ENCODE measurements at places on chromosomes 3 and 15.

DNA sequence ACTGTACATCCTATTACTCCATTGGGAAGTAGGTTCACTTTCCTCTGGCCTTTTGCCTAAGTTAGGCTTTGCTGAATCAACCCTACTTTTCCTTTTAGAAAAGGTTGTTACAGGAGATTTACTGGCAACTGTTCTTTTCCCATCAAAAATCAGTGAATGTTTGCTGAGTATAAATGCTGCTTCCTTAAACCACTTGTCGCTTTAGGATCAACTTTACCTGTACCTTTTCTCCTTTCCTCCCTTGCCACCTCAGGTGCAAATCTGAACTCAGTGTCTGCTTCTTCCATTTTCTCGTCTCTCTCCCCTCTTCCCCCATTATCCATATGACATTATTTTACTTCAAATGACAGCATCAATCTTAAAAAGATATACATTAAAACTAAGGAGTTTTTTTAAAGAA, 69.5 kb upstream of the GOLGA6B start:
- DNase-seq = no peak

DNA sequence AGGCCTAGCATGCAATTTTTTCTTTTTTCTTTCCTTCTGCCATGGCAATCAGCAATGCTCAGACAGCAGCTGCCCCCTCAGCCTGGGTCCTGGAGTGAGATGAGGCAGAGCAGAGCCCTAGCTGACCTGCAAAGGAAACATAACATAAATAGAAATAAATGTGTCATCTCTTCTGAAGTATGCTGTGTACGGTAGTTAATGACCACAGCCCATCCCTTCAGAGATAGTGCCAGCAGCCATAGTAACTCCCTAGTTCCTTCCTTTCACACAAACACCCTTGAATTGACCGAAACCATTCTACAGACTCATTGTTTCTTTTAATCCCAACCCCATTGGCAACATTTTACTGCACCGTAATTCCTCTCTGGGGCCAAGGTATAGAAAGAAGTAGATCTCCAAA, 8.4 kb upstream of the CD47 start:
- no peak for DNase-seq

GRCh38 chr3:42102571-42102970, 11.4 kb downstream of the TRAK1 start:
- no peak for DNase-seq

- no peak for DNase-seq
Measured at GRCh38 chr15:80594091-80594889, 100.8 kb upstream of the ABHD17C start.

GRCh38 chr15:63210151-63211091, 21.0 kb downstream of the RAB8B start:
- no peak for DNase-seq

DNA sequence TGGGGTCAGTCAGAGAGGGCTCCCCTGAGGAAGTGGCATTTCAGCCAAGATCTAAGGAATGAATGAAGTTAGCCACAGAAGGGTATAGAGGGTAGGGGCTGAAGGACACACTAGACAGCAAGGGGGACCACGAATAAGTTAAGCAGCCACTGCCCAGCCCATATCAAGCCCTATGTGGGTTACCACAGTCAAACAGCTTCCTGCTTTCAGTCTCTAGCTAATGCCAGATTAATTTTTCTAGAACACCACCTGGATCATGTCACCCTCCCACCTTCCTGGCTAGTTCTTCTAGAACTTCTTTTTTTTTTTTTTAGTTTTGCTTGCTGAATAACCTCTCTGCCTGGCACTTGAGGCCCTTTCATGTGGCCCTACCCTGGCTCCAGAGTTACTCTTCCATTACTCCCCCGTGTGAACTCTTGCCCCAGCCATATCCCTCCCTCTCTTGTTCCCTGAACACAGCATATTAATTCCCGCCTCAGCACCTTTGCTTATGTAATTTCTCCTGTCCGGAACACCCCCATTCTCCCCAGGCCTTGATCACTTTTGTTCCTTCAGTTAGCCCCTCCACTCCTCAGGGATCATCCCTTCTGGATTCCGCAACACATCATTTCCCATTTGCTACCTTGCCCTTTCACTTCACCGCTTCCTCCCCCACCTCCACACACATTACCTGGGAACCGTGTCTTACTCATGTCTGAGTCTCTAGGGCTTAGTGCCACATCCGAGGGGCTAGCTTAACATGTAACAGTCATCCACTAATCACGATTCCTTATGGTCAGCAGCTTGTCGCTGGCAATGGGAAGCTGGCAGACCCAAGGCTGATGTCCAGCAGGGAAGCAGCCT, 20.6 kb upstream of the BNC1 start:
- DNase-seq = no peak

GRCh38 chr3:100020876-100021644, 93.2 kb downstream of the FILIP1L start:
- no peak for DNase-seq

DNA sequence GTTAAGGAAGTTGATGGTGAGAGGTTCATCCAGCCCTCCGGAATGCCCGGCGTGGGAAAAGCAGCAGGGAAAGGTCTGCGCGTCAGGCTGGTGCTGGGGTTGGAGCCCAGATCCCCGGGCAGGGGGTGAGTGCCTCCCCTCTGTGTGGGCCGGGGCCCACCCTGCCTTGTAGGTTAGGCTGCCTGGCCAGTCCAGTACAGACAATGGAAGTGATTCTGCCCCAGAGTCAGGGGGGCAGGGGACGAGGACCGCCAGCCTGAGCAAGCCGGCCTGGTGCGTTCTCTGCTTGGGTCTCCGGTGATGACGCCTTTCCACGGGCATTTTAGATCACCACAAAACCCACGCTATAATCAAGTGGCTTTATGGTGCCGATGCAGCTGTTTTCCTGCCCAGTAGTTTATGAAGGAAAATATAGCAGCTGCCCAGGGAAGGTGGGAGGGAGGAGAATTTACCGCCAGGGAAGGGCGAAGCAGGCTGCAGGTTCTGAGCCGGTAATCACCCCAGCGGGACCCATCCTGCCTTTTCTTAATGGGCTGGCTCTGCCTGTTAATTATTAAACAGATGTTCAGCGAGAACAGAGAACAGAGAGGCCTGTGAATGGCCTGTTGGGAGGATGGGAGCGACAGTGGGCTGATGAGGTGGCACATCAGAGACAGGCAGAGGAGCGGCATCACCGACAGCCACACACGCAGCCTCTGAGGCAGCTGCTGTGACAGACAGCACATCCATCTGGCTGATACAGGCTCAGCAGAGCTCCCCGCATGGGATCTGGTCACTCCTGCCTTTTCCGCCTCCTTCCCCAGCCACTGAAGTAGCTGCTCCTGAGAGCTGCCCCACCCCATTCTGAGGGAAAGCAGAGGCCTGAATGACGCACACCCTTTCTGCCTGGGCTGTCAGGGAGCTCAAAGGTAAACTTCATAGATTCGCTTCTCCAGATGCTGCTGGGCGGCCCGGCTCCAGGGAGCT, 35.2 kb downstream of the BDH1 start:
- DNase-seq = no peak

DNA sequence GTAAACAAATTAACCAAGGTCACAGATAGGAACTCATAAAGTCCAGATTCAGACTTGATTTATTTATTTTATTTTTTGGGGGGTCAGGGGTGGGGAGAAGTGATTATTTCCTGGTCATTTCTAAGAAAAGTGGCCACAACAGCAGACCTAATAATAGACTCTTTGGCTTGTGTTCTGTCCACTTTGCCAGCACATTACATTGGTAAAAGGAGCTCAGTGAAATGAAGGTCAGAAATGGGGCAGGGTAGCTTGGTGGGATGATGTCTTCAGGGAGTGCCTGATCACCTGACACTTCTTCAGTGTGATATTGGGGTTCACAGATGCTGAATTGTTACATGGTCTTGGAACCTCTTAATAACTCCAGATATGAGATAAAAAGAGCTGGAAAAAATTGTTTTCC, 10.1 kb downstream of the VPS8 start:
- DNase-seq = no peak

- no peak for DNase-seq
Measured at GRCh38 chr15:65072027-65072426, 4.2 kb upstream of the RASL12 start.

GRCh38 chr15:29066838-29067237, 181.1 kb downstream of the APBA2 start:
- DNase-seq = no peak

GRCh38 chr3:194758716-194759115, 73.0 kb downstream of the FAM43A start:
- DNase-seq = no peak

- DNase-seq = no peak
Measured at GRCh38 chr15:76206325-76206976, 104.8 kb downstream of the ETFA start.

DNA sequence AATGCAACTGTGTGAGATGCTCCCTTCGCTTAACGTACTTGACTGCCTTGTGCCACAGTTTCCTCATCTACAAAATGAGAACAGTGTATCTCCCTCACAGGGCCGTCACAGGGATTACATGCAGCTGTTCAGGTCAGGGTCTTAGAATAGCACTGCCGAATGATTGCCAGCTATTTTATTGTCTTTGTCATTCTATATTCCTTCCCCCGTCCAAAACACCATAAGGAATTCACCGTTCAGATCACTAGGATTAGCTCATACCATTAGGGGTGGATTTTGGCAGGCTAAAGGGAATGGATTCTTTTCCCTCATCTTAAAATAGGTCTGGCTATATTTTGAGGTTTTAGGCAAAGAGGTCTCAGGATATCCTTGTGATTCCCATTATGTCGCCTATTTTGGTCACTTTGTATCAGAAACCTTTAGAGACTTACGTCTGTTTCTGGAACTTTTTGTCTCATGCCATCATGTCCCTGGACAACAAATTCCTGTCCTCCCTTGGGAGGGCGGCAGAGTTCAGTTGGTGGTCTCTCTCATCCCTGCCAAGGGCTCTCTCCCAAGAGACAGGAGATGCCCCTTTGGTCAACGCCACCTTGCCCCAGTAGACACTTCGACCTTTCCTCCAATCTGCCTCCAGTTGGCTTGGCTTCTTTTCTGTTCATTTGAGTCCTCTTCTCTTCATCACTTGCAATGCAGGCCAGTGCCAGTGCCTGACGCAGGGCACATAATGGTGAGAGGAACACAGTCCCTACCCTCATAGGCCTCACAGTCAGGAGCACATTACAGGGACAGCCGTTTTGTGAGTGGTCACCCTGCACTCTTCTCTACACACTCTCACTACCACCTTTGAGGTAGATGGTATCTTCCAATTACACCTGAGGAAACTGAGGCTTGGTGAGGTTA, 171.6 kb upstream of the BHLHE40 start:
- DNase-seq = no peak

- DNase-seq = no peak
Measured at GRCh38 chr15:80823995-80824394, 44.8 kb downstream of the CEMIP start.

All from AG09319 (cell line).